Suppressor macrophage (primary cell): ENCODE measurements at places on chromosomes 16 and 17.

- no peak for DNase-seq
These were observed 129.9 kb downstream of the PITPNC1 start for GRCh38 chr17:67506966-67507365.

DNA sequence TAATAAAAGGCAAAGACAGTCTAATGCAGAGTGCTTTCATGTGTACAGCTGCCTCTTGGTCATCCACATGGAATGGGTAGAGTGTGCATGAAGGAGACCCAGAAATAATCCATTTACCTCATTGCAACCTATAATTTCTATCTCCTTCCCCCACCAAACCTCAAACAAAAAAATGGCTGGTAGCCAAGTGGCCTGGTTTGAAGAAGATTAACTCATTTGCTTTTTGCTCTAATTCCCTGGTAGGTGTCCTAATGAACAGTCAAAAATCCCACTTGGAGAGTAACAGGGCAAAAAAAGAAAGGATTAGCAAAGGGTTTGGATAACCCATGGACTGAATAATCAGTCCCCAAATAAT, 13.0 kb upstream of the LYRM9 start:
- DNase-seq, result no peak

GRCh38 chr16:77085981-77086380, 105.0 kb upstream of the MON1B start:
- DNase-seq, result no peak

DNA sequence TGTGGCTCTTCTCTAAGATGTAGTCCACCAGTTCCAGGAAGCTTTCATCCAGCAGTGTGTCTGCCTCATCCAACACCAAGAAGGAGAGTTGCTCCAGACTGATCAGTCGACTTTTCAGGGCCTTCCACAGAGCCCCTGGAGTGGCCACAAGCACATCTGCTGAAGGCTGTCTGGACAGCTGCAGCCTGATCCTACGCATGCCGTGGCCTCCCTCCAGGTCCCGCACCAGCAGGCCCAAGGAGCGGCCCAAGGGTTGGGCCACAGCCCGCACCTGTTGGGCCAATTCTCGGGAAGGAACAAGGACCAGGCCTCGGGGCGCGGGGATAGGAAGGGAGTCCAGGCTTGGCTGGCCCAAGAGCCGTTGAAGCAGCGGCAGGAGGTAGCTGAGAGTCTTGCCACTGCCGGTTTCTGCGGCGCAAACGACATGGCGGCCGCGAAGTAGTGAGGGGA, 729 bp downstream of the DDX28 start:
- DNase-seq, result no peak

DNA sequence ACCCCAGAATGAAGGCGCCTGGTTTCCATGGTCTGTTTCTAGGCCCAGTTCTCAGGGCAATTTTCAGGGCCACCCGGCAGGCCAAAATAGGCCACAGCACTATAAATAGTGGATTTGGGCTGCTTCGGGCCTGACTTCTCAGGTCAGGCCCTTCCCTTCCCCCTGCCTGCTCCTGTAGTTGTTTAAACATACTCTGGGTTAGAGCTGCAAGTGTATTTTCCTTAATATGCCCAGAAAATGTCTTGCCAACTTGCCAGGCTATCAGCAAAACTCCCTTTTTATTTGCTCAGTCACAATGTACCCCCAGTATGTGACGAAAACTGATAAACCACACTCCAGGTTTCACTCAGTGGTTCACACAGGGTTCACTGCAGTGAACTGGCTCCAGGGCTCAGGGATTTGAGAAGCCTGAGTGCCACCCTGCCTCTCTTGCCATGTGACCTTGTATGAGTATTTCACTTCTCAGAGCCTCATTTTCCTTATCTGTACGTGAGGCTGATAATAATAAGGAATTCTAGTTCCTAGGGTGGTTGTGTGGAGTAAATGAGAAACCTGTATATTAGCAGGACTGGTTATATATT, 76.5 kb downstream of the GPRC5B start:
- DNase-seq, result no peak

DNA sequence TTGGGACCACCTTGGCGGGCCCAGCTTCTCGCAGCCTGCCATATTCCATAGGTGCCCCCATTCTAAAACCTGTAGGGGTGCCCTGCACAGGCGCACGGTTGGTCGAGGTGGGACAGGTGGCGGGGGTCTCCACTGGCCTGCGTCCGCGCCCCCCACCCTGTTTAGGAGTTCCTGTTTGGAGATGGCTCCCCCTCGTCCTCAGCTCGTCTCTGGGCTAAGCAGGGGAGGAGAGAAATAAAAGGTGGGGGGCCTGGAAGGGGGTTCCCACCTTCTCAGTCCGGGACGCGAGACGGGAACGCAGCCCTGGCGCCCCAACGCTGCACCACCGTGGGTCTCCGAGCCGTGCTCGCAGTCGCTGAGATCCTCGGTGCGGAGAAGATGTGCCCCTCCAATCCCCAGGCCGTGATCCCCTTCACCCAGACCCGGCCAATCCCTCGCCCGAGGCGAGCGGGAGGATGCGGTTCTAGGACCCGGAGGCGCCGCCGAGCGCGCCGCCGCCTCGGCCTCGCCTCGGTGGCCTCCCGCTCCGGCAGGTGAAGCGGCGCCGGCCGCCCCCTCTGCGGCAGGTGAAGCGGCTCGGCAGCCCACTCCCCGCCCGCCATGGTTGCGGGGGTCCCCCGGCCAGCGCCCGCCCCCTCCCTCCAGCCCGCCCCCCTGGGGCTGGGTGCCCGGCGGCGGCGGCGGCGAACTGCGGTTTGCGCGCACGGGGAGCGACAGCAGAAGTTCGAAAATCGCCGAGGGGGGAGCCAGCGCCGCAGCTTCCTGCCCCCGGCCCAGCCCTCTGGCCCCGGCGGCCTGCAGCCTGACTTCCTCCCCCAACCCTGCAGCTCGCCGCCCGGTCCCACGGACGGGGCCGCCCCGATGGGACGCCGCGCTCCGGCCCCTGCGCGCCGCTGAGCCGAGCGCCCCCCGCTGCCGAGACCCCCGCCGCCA, at the start of gene FMNL1:
Gene FMNL1 (plus strand): TSS at position 805 of the 933 bp plus-strand sequence. CDS start 240 bp downstream, outside the sequence.
- peak; percentile 81 for DNase-seq
